IPS DF 19.7 (cell line): ENCODE measurements at places on chromosomes 16 and 17.

- DNase-seq, result no peak
Measured at GRCh38 chr17:48148029-48148770, 40.6 kb downstream of the SNX11 start.

- DNase-seq, result no peak
Measured at GRCh38 chr16:30112197-30113030, 923 bp downstream of the GDPD3 start.

GRCh38 chr17:34861864-34862263 is 99.4 kb downstream of the CCT6B start:
- DNase-seq, result no peak

- no peak for DNase-seq
Measured at GRCh38 chr17:44383861-44384260, 5.6 kb downstream of the ITGA2B start.

DNA sequence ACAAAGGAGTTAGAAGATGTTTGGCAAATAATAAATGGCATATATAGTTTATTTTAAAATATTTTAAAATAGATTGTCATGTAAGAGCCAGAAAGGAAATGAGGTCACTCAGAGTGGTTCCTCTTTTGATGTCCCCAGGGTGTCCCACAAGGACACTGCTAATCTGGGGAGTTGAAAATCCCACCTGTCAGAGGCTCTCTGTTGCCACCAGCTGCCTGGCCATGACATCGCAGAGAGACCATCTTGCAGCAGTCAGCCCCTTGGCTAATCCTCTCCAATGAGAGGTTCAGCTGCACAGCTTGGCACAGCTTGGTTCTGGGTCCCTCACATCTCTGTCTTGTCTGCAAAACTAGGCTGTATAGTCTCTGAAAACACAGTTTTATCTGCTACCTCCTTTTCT is 11.0 kb upstream of the RBFOX1 start:
- no peak for DNase-seq

DNA sequence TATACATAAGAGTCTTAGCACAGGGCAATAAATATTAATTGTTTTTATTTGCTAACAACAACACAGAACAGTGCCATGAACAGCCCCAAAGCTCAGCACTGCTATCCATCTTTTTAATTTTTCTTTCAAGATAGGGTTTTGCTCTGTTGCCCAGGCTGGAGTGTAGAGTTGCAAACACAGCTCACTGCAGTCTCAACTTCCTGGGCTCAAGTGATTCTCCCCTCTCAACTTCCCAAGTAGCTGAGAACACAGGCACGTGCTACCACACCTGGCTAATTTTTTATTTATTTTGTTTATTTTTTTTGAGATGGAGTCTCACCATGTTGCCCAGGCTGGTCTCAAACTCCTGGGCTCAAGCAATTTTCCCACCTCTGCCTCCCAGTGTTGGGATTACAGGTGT is 47.6 kb upstream of the AKAP1 start:
- DNase-seq, result no peak

GRCh38 chr17:82860606-82861392 is 21.0 kb upstream of the ZNF750 start:
- DNase-seq, result no peak

DNA sequence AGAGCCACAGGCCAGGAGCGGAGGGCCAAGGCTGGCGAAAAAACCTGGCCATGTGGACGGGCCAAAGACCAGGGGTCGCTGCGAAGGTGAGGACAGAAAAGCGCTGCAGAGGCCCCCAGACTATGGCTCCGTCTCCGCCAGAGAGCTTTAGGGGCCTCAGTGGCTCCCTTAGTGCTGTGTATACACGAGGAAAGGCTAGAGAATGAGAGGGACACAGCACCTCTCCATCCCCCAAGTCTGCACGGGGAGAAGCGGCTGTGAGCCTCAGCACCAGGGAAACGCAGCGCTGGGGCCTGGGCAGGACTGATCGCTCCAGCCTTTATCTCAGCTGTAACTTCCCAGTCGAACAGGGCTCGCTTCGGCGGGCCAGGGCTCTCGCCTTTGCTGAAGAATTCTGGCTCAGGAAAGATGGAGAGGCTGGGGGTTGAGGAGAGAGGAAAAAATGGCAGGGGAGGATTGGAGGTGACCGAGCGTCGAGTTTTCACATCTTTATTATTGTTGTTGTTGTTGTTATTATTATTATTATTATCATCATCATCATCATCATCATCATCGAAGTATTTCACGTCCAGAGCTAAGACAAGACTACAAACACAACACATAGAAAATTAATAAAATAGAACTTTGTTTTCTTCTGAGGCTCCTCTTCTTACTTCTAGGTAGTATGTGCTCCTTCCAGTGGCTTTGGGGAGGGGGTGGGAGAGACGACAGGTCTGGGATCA is 1.9 kb upstream of the HOXB5 start:
- no peak for DNase-seq

- DNase-seq, result no peak
Measured at GRCh38 chr17:17191961-17192381, 14.2 kb downstream of the PLD6 start.

DNA sequence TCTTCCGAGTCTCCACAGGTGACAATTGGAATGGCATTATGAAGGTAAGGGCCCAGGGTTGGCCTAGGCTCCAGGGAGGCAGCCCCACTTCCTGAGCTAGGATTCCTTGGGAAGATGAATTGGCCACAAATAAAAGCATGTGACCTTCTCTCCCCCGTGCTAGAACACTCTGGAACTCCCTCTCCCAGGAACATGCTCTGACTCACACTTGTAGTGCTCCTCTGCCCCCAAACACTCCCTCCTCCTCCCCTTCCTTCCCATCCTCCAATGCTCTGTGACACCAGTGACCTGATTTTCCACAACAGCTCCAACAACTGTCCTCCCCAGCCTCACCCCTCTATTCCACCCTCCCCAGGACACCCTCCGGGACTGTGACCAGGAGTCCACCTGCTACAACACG is 16.4 kb upstream of the ABCC3 start:
- DNase-seq, result no peak

GRCh38 chr16:61713787-61714186 is 322.5 kb downstream of the CDH8 start:
- no peak for DNase-seq

DNA sequence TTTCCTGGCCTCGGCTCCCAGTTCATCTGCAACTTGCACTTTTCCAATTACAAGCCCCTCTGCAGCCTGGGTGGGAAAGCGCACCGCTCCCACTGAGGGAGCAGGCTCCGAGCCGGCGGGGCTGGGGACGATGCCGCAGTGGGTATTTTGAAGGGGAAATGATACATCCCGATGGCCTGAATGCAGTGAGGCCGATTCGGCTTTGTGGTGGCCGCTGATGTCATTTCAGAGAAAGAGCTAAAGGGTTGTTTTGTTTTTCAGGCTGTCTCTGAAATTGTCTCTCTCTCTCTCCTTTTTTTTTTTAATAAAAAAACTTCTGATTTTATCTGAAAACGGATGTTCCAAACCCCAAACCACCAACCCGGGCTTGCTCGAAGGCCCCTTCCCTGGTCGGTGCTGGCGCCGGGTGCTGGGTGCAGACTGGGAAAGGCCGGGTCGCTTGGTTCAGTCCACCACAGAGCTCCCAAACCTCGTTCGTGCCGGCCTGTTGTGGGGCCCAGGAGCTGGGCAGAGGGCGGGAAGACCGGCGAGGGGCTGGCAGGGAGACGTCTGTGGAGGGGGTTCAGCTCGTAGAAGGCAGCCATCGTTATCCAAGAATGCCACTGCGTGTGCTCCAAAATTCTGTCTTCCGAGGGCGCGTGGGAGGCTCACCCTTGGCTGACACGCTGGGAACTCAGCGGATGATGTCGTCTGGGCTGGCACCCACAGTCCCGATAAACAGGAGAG is 102.8 kb downstream of the FOXL1 start:
- DNase-seq, result no peak

GRCh38 chr16:79876332-79876730 is 275.8 kb upstream of the MAF start:
- no peak for DNase-seq

DNA sequence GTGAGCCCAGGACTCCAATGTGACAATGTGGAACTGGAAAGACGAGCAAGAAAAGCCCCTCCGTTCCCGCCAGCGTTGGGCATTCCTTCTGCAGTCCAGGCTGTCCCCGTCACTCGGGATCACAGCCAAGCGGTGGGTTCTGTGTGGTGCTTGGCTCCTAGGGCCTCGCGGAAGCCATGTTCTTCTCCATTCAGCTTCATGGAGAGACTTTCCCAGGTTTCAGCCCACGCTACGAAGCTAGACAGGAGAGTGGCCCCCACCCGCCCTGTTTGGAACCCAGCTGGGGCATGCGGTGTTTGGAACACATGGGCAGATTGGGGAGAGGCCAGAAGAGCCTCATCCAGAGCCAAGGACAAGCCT is 5.8 kb downstream of the LMF1 start:
- DNase-seq, result no peak

DNA sequence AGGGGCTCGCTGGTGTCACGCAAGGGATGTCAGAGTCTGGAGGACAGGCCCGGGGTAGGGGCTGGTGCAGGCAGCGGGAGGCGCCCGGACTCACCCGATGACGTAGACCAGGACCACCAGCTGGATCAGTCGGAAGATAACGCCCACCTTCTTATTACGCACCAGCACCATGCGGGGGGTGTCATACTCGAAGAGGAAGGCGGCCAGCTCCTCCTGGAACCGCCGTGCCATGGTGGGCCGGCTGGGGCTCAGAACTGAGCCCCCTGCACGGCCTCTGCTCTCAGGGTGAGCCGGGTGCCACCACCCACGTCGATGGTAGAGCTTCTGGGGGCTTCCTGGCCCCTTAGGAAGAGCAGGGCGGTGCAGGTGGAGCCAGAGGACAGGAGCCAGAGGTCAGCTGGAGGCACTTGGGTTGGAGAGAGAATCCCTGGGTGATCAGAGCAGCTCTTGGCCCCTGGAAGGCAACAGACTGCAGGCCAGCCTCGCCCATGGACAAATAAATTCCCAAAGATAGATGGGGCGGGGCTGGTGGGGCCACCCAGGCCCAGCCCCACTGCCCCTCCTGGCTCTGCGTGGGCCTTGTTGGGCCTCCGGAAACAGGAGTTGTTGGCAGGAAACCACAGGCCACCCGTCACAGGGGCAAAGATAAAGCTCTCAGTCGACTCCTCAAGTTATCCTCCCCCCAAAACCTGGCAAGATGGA is at the start of gene P2RX1:
Gene P2RX1 (minus strand): TSS at position 471 of the 702 bp plus-strand sequence. CDS start 240 bp downstream, at position 231.
- no peak for DNase-seq

GRCh38 chr16:89093602-89094251 is at the start of gene ACSF3:
ACSF3 (plus strand) TSS chr16:89093852; CDS start chr16:89100682, 6,830 bp downstream.
- no peak for DNase-seq

DNA sequence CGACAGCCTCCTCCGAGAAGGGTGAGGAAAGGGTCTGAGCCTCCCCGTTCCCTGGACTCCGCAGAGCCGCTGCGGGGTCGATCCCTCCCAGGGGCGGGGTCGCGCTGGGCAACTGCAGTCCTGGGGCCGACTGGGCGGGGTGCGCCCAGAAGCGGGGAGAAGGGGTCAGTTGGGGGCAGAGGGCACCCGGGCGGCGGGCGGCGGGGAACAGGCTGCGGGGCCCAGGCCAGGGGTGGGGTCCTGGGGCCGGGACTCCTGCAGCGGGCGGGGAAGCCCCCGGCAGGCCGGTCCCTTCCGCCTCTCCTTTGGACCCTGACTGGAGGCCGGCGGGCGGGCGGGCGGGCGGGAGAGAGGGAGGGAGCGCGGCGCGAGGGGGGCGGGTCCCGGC is 352 bp downstream of the GGNBP2 start:
- no peak for DNase-seq

DNA sequence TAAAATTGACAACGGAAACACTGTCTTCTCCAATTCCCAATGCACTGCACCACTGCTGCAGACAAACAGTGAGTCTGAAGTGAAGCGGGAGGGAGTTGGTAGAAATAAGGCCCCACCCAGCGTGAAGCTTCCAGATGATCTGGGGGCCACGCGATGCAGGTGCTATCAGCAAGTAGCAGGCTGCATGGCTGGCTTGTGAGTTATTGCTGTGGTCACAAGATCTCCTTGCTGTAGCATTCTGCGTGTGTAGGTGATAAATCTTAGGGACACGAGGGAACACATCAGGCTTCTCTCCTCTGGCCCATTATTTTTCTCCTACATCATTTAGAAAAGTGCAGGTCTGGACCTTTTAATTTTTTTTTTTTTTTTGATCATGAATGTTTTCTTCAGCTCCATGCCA is 407.6 kb downstream of the TMEM114 start:
- no peak for DNase-seq

DNA sequence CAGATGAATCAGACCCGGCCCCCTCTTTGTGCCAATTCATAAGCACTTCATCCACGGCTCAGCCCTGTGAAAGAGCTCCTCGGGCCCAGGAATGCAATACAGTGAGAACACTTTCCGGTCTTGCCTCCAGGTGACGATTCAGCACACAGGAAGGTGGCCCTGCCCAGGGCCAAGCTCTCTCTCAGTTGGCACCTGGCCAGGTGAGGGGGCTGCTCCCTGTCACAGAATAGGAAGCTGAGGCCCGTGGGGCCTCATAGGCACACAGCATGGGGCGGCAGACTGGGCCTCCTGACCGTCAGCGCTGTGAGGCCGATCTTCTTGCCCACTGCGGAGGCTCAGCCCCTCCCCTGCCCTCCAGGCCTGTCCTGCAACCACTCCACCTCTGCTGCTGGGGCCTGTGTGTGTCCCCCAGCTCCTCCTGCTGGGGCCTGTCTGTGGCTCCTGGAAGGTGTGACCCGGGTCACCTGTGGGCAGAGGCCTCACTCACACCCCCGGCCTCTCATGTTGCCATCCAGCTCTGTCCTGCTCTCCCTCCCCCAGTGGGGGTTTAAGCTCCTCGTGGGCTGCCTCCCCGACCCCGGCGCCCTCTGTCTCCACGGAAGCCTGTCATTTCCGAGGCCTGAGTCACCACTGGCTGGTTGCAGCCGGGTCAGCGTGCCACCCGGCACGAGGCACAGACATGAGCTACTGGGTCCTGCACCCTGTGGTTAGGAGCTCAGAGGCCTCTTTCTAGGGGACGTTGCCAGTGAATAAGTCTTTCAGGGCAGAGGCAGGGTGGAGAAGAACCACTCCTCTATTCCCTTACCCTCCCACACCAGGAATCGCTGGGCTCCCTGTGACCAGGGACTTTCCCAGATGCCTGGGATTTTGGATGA is 114.4 kb downstream of the SEC14L1 start:
- no peak for DNase-seq

GRCh38 chr17:63714550-63715277 is 14.8 kb upstream of the LIMD2 start:
- no peak for DNase-seq

DNA sequence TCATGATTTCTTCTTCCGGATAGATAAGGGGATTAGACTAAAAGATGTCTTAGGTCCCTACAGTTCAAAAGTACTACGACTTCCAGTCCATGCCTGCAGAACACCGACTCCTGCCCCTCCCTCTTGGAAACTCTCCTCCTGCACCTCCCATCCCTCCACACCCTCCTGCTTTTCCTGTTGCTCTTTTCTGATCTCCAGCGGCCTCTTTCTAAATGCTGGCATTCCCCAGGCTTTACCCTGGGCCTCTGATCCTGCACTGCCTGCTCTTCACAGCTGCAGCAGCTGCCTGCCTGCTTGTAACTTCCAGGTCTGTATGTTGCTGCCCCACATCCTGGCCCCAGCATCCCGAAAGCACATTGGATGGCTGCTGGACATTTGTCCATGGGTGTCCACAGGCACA is 154.2 kb downstream of the KCNJ12 start:
- no peak for DNase-seq

DNA sequence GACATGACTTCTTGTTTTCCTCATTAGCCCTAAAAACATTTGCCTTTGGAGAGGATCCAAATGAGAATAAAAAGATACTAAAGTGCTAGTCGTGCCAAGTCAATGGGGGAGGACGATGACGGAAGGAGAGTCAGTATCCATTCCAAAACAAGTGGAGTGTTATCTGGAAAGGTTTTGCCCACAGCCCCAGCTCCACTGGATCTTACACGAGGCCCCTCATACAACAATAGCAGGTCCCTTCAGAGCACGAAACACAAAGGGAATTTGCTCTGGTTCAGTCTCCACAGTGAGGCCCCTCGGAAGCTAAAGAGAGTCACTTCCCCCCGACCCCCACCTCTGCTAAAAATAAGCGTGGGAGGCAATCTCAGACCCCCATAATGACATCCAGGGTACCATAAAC is 496.9 kb upstream of the ZFHX3 start:
- no peak for DNase-seq
